Endodermal cell (in vitro differentiated cells): ENCODE measurements at places on chromosomes 13 and 19. TPM values are rescaled to one million over a fixed set of nuclear protein-coding genes. Genes with fewer than 3 reads are reported as not detected.

Gene DAND5
- 0.19 to 0.40 TPM (median 0.40 TPM) in 3 replicates for total RNA-seq

Gene LRRC4B
- total RNA-seq: 2.3 and 2.8 TPM in 2 replicates

Gene TRPM4
- total RNA-seq: 33.3 to 88.5 TPM (median 38.8 TPM) in 3 replicates

Gene IGLON5
- 49.4 to 54.5 TPM (median 52.2 TPM) in 3 replicates for total RNA-seq

GRCh38 chr19:435056-435706 lies 25.7 kb downstream of the SHC2 start:
- peak overlapping the region; percentile 32 for H3K27ac ChIP-seq
- H3K36me3 ChIP-seq: peaks cover 7% of the 10 kb centered on the region
- H3K4me3 ChIP-seq: no peak overlapping the region

GRCh38 chr19:10740798-10741197 lies 22.9 kb downstream of the DNM2 start:
- H3K4me3 ChIP-seq: no peak overlapping the region
- H3K36me3 ChIP-seq: peaks cover 4% of the 10 kb centered on the region
- H3K4me1 ChIP-seq: no peaks in the 10 kb centered on the region

DNA sequence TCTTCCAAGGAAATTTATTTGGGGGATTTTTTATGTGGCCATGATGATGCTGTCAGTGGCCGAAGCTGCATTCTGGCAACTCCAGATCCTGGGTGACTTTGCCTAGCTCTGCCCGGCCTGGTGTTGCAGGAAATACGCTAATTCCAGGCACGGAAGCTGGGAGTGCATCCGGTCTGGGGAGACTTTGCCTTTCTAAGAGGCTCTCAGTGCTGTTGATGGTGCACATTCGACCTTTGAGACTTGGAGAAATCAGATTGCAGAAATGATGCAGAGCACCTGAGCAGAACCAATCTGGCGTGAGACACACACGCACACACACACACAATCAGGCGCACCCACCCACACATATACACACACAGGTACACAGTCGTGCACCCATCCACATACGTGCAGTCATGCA lies 5.9 kb upstream of the TMEM255B start:
- no peaks in the 10 kb centered on the region for H3K4me1 ChIP-seq
- H3K36me3 ChIP-seq: no peaks in the 10 kb centered on the region
- H3K27me3 ChIP-seq: peaks cover 10% of the 10 kb centered on the region
- H3K27ac ChIP-seq: no peak overlapping the region

DNA sequence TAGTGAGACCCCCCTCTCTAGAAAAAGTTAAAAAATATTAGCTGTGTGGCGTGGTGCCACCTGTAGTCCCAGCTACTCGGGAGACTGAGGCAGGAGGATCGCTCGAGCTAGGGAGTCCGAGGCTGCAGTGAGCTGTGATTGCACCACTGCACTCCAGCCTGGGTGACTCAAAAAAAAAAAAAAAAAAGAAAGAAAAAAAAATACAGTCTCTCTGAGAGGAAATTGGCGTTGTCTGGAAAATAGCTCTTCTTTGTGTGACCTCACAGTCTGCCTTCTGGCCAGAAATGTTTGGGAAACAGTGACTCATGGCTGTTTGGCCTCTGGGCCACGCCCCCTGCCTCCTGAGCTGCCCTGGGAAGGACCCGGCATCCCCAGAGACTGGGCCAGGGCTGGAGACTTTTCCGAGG lies 10.7 kb downstream of the MARCHF2 start:
- DNase-seq: peak; percentile 83
- peak overlapping the region; percentile 68 for H3K27ac ChIP-seq
- peaks cover 6% of the 10 kb centered on the region for H3K36me3 ChIP-seq
- no peaks in the 10 kb centered on the region for H3K4me1 ChIP-seq

- H3K4me1 ChIP-seq: peaks cover 14% of the 10 kb centered on the region
- no peak for DNase-seq
- no peaks in the 10 kb centered on the region for H3K27me3 ChIP-seq
- no peak overlapping the region for H3K27ac ChIP-seq
- H3K4me3 ChIP-seq: no peak overlapping the region
- H3K36me3 ChIP-seq: no peaks in the 10 kb centered on the region
Observed at GRCh38 chr19:35438527-35438926, 9.5 kb upstream of the FFAR2 start.

DNA sequence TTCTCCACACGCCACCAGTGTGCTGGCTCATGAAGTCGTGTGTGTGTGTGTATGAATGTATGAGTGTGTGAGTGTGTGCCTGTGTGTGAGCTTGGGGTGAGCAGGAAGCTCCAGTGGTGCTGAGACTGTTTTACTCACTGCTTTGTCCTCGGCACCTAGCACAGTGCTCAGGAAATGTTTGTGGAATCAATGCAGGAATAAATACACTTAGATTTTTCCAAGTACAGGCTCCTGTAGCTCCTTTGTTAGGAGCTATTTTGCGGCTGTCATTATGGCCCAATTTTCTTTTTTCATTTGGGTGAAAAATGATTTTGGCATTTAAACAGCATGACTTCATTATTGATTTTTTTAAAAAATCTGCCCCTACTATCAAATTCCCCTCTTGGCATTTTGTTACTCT lies 193.5 kb upstream of the KL start:
- no peaks in the 10 kb centered on the region for H3K27me3 ChIP-seq
- no peak overlapping the region for H3K27ac ChIP-seq
- H3K4me1 ChIP-seq: no peaks in the 10 kb centered on the region
- no peak for DNase-seq
- no peak overlapping the region for H3K4me3 ChIP-seq
- H3K36me3 ChIP-seq: no peaks in the 10 kb centered on the region
